ENCODE measurements at places on chromosomes 11 and 22.

DNA sequence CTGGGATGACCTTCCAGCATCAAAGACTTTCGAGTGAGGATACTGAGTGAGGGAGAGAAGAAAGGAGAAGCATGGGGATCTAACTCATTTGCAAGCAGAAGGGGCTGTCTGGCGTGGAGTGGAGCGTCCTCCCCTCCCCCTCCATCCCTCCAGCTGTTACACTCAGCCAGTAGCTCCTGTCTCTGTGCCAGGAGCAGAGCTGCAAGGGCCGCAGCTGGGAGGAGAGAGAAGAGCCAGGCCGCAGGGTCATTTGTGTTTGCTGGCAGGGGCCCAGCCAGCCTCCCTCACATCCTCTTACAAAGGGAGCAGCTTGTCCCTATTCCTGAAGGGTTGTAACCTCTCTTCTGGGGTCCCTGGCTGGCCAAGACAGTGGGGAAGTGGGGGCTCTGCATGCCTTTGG lies 57.9 kb downstream of the NECTIN1 start:
- peak; percentile 62 for DNase-seq

GRCh38 chr11:1036303-1036923 lies at the start of gene MUC6:
MUC6 (minus strand) TSS chr11:1036718; CDS start chr11:1036655, 63 bp downstream.
- DNase-seq, result no peak

- peak; percentile 34 for DNase-seq
Measured at GRCh38 chr11:100929377-100929776, 200.2 kb downstream of the PGR start.

DNA sequence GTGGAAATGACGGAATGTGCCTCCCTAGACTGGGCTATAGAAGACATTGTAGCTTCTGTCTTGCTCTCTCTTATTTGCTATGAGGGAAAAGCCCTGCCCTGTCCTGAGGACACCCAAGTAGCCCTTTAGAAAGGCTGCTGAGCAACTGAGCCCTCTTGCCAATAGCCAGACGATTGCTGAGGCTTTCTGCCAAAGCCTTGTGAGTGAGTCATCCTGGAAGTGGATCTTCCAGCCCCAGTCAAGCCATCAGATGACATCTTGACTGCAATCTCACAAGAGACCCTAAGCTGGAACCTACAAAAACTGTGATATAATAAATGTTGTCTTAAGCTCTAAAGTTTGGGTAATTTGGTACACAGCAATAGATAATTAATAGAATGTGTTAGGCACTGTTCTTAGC lies 3.9 kb upstream of the TRAF6 start:
- no peak for DNase-seq

DNA sequence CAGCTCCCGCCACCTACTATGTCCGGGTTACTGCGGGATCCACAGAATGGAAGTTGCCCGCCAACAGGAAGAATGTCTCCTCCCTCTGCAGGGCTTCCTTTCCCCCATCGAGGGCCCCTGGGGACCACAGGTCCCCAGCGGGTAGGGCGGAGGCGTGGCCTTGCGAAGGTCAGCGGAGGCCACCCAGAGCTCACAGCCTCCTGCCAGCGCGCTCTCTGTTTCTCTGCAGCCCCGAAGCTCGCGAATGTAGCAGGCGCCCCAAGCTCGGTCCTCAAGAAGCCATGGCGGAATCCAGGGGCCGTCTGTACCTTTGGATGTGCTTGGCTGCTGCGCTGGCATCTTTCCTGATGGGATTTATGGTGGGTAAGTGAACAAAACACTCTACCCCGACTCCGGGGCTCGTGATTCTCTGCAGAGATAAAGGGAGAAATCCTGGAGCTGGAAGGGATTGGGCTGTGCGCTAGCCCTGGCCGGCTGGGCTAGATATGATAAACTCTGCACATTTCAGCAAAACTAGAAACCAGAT lies at the start of gene NAALAD2:
Gene NAALAD2, plus strand, starts transcription at position 186 of the 526 bp plus-strand sequence. Its CDS starts 96 bp downstream, at position 282.
- DNase-seq, result peak; percentile 22

DNA sequence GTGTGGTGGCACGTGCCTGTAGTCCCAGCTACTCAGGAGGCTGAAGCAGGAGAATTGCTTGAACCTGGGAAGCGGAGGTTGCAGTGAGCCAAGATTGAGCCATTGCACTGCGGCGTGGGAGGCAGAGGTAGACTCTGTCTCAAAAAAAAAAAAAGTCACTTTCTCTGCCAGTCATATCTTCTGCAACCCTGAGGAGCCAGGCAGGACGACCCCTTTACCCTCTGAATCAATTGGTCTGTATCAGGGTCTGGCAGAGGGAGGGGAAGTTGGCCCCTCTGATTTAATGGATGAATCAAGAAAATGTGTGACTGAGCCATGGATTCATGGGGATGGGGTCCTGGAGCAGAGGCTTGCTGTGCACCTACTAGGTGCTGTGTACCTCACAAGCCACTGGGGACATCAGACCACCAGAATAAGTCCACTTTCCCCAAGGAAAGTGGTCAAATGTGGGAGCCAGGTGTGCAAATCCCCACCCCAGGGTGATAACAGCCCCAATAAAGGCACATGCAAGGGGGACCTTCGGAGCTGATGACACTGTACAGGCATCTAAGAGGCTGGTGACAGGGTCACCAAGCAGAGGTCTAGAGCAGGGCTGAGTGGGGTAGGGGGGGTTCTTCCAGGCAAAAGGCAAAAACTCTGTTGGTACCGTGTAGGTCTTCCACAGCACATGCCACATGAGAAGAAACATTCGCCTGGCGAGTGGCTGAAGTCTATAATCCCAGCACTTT lies 29.0 kb downstream of the TXN2 start:
- DNase-seq, result no peak

DNA sequence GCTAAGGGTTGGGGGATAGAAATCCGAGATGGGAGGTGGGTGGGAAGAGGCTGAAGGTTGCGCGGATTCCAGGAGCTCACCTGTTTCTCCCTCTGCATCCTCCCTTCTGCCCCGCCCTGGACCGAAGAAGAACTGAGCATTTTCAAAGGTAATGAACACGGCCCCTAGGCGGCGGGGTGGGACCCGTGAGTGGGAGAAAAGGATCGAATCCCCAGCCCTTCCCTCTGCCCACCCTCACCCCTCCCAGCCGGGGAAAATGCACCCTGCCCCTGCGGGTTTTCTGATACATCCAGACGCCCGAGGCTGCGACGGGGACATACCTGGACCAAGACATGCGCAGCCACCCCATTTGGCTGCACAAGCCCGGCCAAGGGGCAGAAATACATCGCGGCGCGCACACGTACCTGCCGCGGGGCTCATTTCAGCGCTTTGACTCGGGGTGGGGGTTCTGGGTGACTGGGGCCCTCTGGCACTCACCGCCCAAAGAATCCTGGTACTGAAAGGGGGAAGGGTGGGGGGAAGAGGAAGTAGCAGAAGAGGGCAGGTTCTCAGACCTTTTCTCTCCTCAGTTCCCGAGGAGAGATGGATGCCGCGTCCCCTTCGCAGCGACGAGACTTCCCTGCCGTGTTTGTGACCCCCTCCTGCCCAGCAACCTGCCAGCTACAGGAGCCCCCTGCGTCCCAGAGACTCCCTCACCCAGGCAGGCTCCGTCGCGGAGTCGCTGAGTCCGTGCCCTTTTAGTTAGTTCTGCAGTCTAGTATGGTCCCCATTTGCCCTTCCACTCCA lies 6.0 kb downstream of the VSIG2 start:
- no peak for DNase-seq

All from brain microvascular endothelial cell (primary cell).